ENCODE measurements at places on chromosomes 3 and 15.

- DNase-seq = no peak
These were observed 198.0 kb downstream of the THRB start for GRCh38 chr3:24296441-24297205.

GRCh38 chr3:20608054-20608738, 422.2 kb upstream of the SGO1 start:
- no peak for DNase-seq

GRCh38 chr3:51539291-51539941, 897 bp downstream of the RAD54L2 start:
- DNase-seq = peak; percentile 74

DNA sequence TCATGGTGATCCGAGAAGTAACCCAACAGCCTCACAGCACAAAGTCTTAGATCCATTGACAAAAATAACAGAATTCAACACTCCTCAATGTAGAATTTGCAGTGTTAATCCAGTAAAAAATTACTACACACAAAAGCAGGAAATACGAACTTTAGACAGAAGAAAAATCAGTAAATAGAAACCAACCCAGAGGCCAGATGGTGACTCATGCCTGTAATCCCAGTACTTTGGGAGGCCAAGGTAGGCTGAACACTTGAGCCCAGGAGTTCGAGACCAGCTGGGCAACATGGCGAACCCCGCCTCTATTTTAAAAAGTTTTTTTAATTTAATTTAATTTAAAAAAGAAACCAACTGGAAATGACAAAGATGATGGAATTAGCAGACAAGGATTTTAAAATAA, 36.1 kb downstream of the SELENOT start:
- DNase-seq = no peak

- no peak for DNase-seq
These were observed 83.4 kb downstream of the EEFSEC start for GRCh38 chr3:128236657-128237056.
